ENCODE measurements at places on chromosomes 13 and 19.

DNA sequence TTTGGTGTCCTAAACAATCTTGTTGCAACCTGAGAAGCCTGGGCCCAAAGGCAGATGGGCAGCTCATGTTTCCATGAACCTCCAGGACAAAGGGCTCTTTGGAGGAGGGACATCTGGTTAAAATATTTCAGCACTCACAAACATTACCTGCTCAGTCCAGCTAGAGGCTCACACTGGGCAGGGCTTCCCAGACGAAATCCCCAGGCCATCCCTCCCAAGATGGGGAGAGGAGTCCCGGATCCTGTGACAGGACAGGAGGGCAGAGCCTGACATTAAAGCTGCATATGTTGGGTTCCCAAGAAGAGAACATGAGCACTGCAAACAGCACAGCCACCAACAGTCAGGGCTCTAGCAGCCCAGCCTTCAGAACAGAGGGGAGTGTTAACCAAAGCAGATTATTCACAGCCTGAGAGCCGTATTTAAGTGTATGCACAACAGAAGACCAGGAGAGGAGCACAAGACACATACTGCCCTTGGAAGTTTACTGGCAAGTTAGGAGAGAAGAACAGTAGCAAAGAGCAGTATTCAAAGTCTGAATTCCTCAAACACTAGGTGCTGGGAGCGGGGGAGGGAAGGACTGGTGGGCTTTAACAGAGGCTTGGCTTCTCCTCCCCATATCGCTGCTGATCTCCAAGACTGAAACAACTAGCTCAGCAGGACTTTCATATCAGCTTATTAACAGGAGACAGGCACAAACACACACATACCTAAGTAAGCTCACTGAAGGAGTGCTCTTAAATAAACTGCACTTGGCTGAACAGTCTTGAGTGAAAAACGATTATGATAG, 12.3 kb downstream of the ATP7B start:
- DNase-seq = no peak

- DNase-seq = no peak
Observed at GRCh38 chr13:23969647-23970046, 72.3 kb upstream of the C1QTNF9B start.

- no peak for DNase-seq
Observed at GRCh38 chr19:23706657-23707056, 19.6 kb upstream of the ZNF675 start.

- DNase-seq = no peak
Observed at GRCh38 chr13:112998521-112999280, 29.7 kb downstream of the MCF2L start.

- DNase-seq = no peak
Observed at GRCh38 chr13:99970651-99971575, 654 bp downstream of the ZIC5 start.

GRCh38 chr13:109747524-109747923, 38.9 kb downstream of the IRS2 start:
- DNase-seq = no peak

DNA sequence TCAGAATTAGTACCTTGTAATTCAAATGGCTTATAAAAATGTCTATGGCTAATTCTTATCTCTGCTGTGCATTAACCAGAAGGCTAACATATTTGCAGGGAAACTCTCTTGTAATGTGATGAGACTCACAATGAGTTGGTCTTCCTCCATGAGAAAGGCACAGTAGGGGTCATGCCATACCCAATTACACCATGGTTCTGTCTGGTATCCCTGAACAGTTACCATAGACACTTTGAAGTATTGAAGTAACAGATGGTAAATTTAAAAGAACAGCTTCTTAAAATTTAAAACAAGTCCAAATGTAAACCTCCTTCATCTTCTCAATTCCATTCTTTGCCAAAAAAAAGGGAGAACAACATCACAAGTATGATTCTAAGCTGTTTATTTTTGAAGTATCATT, 22.6 kb upstream of the SLAIN1 start:
- DNase-seq = no peak

- DNase-seq = no peak
Observed at GRCh38 chr19:48881741-48882657, 9.8 kb downstream of the PPP1R15A start.

GRCh38 chr13:23512762-23513395, 57.3 kb upstream of the TNFRSF19 start:
- no peak for DNase-seq

- DNase-seq = no peak
Observed at GRCh38 chr13:106796280-106797047, 228.5 kb upstream of the ARGLU1 start.

GRCh38 chr19:3816566-3817218, 30.5 kb upstream of the MATK start:
- no peak for DNase-seq

GRCh38 chr13:24664726-24665409, 15.3 kb upstream of the ATP12A start:
- no peak for DNase-seq

- DNase-seq = no peak
Observed at GRCh38 chr19:31627620-31628365, 278.6 kb upstream of the TSHZ3 start.

DNA sequence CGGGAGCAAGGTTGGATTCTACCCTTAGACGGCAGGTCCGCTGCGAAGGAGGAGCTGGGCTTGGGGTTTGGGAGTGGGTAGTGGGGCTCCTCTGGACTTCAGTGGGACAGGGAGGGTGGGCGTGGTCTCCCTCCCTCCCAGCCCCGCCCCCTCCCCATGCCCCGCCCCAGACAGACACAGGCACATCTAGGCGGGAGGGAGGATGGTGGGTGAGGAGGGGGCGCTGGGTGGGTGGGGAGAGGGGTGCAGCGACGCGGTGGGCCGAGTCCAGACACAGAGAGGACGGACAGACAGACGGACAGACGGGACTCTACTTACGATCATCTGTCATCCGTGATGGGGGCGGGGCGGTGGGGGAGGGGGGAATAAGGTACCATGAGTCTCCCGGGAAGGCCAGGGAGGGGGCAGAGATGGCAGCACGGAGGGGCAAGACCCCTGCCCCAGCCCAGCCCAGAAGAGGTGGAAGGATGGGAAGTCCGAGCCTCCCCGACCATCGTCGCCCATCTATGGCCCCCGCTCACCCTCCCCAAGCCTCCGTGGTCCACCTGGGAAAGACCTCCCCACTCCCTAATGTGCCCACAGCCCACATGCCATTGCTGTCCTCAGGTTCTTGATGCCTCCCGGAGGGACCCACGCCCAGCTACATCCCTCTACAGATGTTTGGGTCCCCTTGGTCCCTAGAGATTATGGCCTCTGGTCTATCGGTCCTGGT, 64.8 kb downstream of the UNC13A start:
- DNase-seq = no peak

DNA sequence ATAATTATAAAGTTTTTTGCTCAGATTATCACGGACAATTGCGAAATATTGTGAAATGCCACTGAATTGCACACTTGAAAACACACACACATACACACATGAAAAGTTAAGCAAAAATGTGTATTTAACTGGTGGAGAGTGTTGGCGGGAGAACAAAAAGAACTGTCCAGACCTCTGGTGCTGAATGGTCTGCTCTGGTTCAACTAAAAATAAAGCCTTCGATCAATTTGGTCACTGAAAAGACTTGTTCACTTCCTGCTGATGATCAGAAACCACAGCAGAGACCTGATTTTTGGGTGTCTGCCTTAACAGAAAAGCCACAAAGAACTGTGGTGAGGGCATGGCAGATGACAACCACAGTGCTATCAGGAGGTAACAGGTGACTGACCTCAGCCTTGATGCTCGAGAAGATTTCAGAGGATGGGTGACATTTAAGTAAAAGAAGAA, 4.0 kb upstream of the IGFL1 start:
- DNase-seq = no peak

DNA sequence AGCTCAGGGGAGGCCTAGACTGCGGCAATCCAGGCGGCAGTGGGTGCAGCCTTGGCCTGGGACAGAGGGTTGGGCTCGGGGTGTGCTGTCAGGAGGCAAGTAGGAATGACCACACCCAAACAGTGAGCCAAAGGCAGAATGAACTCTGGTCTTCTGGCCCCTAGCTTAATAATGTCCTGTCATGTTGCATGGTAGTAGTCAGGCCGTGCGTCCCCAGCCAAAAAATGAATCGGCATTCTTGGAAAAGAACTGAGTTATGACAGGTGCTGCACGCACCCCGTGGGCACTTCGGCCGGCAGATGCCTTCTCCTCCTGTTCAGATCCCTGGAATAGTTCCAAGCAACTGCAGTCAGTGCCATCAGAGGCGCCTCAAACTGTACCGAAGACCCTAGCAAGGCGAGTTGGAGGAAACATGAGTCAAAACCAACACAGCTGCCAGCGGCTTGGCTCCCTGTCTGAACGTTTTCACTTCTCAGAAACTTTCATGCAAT, 55.9 kb downstream of the ATP7B start:
- DNase-seq = no peak

DNA sequence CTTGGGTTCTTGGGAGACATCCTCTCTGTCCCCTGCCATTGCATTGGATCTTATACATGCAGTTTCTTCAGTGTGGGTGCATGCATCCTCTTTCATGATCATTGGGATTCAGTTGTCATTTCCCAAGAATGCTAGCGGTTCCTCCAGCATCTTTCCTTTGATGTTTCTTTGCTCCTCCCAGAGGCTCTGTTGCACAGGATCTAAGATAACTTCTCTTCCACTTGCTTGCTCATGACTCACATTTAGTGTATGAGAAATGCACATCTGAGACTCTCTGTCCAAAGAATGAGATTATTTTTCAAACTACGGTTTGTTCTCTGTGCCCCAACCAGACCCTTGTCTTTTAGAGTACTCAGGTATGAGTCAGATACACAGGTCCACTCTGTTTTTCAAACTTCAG, 197.1 kb downstream of the NDFIP2 start:
- DNase-seq = no peak

DNA sequence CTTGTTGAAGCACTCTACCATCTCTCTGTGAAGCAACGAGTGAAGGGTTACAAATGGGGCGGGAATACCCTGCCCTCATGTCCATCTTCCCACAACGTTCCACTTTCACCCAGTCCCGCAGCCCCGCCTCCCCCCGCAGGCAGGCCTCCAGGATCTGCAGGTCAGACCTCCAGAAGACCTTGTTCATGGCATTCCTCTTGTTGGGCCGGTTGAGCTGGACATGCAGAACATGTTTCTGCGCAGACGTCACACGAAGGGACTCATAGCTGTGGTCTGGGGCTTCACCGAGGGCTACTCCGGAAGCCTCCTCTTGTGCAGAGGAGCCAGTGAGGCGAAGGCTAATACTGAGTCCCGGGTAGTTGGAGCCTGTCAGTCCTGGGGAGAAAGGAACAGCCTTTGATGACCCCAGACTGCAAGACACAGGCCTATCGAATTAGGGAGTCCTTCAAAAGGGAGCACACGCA, 420 bp downstream of the ECH1 start:
- DNase-seq = no peak

GRCh38 chr19:57675881-57676280, 5.9 kb upstream of the ZNF551 start:
- no peak for DNase-seq

GRCh38 chr19:55283548-55284377, at the start of gene BRSK1:
TSS of gene BRSK1 (plus strand) at chr19:55283997. CDS start at chr19:55284443, 446 bp downstream.
- peak; percentile 10 for DNase-seq

DNA sequence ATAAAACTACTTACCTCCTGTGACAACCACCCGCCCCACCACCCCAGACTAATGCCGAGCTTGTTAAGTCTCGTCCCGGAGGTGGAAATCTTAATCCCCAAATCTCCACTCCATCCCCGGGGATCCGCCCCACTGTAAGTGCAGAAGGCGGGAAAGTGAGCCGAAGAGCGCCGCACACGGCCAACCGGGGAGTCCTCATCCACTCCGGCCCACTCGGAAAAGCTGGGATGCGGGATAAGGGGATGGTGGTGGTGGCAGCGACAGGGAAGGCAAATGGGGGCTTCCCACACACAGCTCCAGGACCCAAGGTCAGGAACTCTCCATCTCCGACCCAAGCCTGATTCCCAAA, 621 bp downstream of the FBL start:
- DNase-seq = no peak

- DNase-seq = no peak
Observed at GRCh38 chr19:55633861-55634260, 6.9 kb upstream of the ZNF580 start.

DNA sequence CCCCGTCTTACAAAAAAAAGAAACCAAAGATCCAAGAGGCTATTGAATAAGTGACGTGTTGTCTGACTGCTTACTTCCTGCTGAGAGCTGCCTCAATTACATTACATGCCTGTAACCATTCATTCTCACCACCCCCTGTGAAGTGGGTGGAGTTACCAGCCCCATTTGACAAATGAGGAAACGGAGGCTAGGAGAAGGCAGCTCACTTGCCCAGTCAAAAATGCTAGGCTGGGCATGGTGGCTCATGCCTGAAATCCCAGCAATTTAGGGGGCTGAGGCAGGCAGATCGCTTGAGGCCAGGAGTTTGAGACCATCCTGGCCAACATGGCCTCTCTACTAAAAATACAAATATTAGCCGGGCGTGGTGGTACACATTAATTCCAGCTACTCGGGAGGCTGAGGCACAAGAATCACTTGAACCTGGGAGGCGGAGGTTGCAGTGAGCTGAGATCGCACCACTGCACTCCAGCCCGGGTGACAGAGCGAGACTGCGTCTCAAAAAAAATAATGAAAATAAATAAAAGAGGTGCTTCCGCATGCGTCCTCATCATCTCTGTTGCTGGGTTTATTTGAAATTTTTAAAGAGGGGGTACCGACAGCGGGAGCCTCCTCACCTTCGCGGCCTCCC, 499 bp downstream of the LSM7 start:
- no peak for DNase-seq

DNA sequence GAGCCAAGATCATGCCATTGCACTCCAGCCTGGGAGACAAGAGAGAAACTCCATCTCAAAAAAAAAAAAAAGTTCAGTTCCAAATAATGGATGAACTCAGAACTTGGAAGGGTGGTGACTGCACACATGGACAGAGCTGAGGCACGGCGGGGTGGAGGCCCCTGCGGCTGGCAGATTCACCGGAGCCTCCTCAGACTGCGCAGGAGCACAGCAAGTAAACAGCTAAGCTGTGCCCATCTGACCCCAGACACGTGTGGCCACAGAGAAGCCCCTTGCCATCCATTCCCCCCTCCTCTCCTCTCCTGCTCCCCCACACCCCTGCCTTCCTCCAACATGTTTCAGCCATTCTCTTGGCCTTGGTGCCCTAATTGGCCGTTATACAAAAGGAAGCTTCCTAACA, 15.6 kb upstream of the PROZ start:
- no peak for DNase-seq
